ENCODE measurements at places on chromosomes 11 and 22.

- no peak for DNase-seq
These were observed 555.9 kb downstream of the MIAT start for GRCh38 chr22:27213294-27213693.

- DNase-seq, result peak; percentile 15
These were observed 102.5 kb downstream of the TIMP3 start for GRCh38 chr22:32904044-32904443.

DNA sequence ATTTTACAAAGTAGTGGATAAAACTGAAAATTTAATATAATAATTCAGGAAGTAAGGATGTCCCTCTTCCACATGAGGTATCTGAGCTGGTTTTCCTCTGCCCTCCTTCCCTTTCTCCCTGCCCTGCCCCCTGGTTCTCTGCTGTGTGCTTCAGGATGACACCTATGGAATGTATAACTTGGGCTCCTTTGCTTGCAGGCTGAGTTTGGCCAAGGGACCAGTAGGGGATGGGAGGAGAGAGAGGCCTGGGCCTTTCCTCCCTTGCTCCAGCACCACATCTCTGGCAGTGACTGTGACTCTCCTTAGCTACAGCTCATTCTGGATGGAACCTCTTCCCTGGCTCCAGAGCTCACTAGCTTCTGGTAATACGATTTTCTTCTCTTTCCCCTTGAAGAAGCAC lies 10.1 kb downstream of the IRAG1 start:
- DNase-seq, result no peak

- DNase-seq, result no peak
These were observed 51.5 kb downstream of the NEU3 start for GRCh38 chr11:75040167-75040770.

DNA sequence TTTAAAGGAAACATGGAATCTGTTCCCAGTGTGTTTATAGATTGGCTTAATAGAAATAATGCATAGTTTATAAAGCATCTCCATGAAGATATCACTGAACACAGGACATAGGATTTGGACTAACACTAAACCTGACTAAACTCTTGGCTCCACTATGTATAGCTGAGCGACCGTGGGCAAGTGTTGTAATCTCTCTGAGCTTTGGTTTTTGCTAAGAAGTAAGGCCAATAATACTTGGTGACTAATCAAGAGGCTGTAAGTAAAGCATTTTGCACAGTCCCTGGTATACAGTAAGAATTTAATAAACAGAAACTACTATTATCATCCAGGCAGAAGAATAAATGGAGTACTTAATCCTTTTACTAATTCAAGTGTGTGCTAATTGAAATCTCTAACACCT lies 125.5 kb upstream of the MTMR2 start:
- DNase-seq, result no peak

DNA sequence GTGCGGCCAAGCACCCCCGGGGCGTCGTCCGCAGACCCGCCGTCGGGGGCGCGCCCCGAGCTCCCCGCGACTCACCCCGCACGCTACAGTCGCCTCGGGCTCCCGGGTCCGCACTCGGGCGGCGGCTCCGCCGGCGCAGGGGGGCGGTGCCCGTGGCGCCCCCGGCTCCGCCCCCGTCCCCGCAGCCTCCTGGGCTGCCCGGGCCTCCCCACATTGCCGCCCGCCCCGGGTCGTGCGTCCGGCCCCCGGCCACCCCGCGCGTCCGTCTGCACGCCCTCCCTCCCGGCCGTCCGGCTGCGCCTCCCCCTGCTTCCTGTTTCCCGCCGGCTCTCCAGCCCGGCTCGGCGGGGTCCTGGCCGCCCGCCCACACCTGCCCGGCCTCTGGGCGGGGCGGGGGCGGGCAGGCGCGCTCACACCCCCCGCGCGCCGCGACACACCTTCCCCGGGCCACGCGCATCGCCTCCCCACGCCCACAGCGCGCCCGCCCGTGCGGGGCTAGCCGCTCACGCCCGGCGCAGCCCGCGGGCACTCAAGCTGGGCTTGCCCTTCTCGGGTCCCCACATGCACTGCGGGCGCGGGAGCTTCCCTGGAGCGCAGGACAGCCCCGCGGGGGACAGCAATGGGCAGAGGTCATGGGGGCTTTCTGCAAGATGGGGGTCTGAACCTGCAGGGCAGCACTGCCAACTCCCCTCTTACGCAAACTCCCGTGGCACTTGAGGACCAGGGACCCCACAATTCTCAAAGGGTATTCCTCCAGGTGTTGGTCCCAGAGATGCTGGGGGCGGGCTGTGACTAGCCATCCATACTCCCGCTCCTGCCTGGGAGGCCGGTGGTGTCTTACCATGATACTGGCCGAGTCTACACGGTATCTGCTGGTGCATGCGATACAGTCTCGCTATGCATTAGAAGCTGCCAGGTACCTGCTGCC lies at the start of gene CARD10:
CARD10 (minus strand) TSS at position 148 of the 928 bp plus-strand sequence. CDS start 215 bp downstream, outside the sequence.
- DNase-seq, result peak; percentile 43

- DNase-seq, result no peak
These were observed 5.0 kb downstream of the KCNJ11 start for GRCh38 chr11:17383461-17383860.

DNA sequence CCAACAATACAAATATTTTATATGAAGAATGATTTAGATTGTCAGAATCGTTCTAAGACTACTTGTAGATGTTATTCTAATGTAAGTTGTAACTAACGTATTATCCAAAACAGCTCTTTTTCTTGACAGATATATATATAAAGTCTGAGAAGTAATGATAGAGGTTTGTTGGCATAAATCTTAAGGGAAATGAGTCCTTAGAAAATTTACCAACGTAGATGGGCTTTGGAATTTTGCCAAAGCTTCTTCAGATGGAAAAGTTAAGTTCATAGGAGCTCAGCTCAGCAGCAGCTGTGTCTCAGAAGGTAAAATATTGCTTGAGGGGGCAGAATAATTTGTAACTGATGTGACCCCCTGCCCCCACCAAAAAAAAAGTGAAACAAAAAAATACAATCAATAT lies 66.7 kb downstream of the BID start:
- no peak for DNase-seq

DNA sequence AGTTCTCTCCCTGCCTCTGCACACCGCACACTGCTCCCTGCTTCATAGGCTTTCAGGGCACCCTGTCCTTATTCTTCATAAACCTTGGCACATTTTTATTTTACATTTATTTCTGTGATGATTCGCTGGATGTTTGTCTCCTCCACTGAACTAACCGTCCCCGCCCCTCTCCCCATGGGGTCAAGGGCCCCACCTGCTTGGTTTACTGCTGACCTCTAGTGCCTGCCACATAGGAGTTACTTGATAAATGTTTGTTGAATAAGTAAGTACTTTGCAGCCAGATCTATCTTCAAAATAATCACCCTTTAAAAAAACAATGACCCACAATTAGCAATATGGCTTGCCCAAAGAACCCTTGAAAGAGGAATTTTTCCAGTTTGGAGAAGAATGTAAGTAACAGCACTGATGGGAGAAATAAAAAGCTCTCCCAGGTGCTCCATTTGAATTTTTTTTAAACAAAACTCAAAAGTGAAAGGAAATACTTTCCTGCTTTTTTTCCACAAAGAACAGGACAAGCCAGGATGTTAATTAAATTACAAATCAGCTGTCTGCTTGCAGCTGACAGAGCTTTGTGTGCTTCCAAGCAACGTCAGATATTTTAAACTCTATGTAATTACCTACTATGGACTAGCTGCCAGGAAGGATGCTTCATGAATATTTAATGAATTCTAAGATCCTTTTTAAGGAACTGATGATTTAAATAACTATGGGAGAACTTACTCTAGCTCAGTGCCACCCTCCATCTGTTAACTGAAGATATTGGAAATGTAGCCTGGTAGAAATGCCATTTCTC lies 1083.6 kb downstream of the DLG2 start:
- no peak for DNase-seq

DNA sequence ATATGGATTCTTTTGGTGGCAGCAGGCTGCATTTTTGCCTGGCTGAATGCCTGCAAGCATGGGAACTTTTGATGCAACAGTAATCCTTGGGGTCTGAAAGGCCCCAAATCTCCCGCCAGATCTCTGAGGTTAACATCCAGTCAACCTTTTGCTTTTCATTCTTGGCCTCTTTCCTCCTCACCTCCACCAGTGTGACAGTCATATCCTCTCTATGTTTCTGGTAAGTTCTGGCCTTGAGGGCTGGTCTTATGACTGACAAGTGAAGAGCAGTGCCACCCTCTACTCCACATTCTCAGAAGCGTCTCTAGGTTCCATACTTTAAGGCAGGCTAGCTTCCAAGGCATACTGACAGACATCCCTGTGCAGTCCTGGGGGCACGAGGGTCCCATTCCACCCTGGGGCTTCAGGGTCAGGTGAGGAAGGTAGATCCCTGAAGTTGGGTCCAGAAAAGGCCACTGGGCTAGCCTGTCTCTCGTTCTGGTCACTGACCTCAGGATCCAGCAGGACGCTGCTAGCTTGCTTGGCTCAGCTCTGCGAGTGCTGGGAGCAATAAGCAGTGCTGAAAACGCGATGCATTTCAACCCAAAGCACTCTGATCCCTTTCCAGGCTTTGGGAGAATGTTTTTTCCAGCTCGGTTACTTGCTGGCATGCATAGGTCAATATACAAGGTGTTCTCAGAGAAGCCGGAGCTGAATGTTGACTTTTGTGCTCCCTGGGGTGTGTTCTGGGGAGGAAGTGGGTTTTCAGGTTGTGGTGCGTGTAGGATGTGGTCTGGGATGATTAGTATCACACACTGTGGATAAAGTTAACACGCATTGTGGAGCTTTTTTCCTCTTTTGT lies 75.2 kb downstream of the PTPRJ start:
- DNase-seq, result peak; percentile 49

DNA sequence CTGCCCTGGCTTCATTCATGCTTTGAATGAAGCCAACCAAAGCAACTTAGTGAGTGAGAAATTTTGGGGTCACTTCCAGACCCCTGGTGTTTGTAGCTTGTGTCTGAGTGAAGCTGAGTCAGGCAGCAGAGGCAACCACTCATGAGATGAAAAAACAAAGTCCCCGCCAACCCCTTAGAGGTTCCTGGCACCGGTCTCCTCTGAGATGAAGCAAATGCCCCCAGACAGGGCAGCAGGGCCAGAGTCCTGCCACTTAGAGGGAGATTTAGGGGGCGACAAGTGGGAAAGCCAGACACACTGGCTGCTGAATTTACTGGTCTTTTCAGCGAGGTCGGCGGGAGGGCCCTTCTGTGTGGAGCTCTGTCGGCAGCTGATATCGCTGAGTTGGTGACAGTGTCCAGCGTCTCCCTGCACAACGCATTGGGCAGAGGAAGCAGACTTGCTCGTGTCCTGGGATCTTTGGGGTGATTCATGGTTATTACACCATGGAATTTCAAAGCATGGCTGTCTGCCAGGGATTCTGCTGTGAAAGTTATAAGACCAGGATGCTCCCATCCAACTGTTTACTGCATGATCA lies 482.6 kb downstream of the MIAT start:
- DNase-seq, result no peak

DNA sequence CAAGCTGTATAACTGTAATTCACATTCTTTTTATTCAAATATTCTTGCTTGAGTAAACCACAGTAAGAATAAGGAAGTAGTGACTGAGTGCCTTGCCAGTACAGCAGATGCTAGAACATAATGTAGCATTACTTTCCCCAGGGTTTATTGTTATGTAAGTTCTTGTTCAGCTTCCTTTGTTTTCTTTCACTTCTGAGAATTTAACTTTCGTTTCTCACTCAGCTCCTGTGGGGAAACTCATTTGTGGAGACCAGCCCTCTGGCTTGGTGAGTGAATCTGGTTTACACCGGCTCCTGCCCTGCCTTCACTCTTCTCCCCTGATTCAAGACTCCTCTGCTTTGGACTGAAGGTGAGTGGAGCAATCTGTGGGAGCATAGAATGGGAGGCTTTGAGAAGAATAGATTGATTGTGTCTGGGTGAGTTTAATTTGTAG lies at the start of gene TRIM22:
TRIM22 (plus strand) TSS at position 240 of the 433 bp plus-strand sequence. CDS start 6,443 bp downstream, outside the sequence.
- peak; percentile 86 for DNase-seq

DNA sequence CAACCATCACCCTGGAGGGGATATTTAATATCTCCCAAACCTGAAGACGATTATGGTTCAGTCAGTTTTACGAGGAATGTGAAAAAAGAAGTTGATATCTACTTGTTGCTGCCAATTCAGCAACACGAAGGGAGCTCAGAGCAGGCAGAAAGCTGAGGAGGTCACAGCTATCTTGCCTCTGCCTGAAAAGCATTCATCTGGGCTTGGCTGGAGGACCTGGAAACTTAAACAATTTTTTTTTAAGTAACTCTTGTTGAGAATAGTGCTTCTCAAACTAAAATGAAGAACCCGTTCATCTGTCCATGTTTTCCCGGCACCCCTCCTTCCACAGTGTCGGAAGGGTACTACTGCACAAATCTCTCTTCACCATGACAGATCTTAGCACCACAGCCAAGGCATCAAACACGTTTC lies 98.9 kb downstream of the MICAL3 start:
- DNase-seq, result no peak

GRCh38 chr11:22130462-22131053 lies 62.3 kb upstream of the ANO5 start:
- DNase-seq, result no peak

- no peak for DNase-seq
These were observed 15.0 kb downstream of the PTPRJ start for GRCh38 chr11:47995360-47995769.
